NCI-H345 (cell line): ENCODE measurements at places on chromosomes 13 and 19.

DNA sequence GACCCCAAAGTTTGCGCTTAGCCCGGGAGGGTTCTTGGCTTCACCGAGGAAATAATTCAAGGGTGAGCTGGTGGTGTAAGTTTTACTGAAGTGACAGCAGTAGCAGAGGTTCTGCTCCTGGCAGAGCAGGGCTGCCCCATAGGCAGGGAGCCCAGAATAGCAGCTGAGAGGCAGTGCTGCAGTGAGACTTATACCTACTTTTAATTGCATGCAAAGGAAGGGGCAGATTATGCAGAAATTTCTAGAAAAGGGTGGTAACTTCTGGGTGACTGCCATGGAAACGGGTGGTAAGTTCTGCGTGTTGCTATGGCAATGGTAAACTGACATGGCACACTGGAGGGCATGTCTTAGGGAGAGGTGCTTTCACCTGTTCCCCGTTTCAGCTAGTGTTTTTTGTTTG lies 17.5 kb upstream of the CAMSAP3 start:
- no peak for DNase-seq

DNA sequence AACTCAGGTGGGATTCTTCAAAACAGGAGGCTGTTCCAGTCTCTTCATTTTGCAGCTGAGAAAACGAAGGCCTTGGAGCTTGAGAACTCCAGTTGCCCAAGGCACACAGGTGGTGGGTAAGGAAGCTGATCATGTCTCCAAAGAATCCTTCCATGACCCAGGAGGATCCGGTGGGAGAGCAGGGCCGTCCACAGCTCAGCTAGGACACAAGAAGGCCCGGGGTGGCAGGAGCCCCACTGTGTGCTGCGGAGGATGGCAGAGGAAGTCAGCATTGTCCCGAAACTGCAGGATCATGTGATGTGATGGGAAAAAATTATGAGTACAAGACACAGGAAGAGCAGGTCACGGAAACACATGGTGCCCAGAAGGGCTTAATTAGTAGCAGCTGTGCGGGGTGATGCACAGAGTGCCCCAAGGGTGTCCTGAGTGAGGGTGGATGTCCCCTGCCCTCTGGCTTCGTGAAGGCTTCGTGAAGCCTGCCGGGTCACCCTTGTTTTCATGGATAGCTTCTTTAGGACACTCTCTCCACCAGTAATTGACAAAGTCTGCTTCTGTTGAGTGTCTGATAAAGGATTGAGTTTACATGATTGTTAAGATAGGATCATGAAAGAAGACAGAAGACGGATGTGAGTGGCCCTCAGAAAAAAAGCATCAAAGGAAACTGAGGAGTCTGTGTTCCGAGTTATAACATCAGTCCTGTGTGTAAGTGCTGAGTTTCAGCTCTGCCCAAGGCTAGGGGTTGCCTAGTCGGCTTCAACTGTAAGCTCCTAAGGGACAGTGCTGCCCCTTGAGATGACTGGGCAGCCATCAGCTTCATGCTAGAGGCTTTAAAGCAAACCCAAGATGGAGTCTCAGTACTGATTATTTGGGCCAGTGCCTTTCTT lies 33.8 kb upstream of the SACS start:
- no peak for DNase-seq

DNA sequence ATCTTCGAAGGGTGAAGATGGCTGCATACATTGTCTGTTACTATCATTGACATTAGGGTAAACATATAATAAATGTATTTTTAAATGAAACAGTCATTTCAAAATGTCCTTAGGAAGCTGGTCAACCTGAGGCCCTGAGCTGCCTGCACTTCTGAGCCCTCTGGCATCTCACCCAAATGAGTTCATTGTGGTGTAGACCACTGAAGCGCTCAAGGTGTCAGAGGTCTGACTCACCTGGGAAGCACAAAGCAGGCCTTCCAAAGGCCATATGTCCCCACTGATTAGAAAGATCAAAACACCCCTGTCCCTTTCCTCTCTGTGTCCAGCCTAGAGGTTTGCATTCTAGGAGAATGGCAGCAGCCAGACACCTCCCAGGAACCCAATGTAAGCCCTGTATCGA lies 59.6 kb downstream of the COL4A2 start:
- DNase-seq: no peak

DNA sequence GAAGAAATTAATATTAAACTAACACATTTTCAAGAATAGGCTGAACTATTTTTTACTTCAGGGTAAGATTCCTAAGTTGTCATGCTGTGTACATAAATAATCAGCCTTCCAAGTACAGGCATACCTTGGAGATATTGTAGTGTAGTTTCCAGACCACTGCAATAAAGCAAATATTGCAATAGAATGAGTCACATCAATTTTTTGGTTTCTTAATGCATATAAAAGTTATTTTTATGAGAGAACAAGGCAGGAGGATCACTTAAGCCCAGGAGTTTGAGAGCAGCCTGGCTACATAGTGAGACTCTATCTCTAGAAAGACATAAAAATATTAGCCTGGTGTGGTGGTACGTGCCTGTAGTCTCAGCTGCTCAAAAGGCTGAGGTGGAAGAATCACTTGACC lies 511.5 kb downstream of the UQCRFS1 start:
- no peak for DNase-seq

GRCh38 chr19:1474011-1474764 lies 4.8 kb downstream of the C19orf25 start:
- no peak for DNase-seq

DNA sequence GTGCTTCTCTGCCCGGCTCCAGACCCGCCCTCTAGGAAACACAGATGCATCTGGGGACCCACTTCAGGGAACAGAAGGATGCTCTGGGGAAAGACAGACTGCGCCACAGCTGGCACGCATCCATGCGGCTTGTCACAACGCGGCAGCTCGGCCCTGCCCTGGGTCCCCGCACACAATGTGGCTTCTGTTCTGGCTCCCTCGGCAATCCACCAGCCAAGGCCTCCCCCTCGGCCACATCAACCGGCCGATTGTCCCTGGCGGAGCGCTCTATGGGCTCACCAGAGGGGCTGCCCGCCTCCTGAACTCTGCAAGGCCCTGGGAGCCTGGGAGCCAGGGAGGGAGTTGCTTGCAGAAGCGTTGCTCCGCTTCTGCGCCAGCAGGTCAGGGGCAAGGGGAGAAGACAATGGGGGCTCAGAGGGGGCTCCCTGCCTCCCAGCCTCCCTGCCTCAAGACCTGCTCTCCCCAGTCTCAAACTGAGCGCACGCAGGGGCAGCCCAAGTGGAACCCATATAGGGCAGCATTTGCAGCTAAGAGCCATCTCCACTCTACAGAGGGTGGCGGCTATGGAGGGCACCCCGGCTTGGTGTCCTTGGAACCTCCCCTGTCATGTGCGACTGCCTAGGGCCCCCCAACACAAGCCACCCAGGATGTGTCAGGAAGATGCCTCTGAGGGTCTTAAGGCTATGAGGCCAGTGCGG lies 37.9 kb downstream of the MLLT1 start:
- DNase-seq: no peak

DNA sequence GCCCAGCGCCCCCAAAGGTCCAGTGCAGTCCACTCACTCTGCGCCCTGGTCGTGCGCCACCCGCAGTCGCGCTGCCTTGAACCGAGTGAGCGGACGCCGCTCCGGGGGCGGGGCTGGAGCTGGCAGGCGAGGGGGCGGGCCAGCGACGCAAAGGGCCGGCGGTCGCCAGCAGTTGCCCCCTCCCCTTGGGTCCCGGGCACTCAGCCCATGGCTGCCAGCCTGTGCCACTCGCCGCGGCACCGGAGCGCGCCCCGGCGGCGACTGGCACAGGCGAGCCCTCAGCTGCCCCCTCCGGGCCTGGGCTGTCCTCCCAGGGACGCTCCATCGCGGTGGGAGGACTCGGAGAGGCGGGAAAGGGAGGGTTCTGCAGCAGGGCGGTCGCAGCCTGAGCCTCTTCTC lies at the start of gene S1PR5:
TSS of gene S1PR5 (minus strand) at position 87 of the 399 bp plus-strand sequence. CDS start 2,436 bp downstream, outside the sequence.
- DNase-seq: peak; percentile 44

DNA sequence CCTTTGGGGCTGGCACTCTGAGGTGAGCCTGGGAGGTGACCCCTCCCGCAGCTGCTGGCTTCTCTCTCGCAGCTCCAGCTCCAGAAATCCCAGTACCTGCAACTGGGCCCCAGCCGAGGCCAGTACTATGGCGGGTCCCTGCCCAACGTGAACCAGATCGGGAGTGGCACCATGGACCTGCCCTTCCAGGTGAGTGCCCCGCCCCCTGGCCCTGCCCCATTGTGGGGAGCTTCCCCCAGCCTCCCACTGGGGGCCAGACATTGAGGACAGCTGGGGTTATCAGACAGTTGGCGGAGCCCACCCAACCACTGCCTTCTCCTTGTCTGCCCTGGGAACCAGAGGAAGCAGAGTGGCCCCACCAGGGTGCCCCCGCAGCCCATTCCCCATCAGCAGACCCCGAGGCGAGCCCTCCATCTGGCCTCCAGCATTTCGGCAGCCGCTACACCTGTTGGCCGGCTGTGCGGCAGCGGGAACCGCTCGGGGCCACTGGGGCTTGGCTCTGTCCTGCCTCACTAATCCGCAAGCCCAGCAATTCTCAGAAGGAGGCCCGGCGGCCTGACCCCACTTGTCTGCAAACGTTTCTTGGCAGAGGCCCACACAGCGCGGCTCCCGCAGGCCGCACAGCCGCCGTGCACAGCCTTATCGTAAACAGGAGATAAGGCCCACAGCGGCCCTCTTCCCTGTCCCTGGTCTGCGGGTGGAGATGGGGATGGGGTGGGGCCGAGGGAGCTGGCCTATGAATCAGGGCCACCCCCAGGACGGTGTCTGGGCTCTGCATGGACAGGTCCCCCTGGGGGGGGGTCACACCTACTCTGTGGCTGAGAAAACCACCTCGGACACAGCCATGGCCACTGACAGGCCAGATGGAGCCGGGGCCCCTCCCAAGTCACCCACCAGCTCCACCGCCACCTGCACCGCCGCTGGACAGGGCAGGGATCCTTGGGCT lies 48.0 kb downstream of the COMP start:
- DNase-seq: no peak

DNA sequence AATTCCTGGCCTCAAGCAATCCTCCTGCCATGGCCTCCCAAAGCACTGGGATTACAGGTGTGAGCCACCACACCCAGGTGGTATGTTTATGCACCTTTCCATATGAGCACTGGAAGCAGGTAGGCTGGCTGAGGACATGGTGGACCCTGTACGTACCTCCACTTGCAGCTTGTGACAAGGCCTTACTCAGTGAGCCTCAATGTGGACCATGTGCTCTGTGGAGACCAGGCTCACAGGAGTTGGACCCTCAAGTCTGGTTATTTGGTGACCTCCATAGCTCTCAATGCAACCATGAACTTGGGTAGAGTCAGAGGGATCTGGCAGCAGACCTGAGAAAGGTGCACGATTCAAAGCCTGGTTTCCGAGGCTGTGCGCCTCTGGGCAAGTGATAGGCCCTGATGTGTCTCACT lies 5.5 kb downstream of the ACP4 start:
- DNase-seq: no peak

GRCh38 chr13:63460462-63461090 lies 2044.9 kb upstream of the PCDH20 start:
- no peak for DNase-seq

GRCh38 chr13:53121131-53121773 lies 92.6 kb downstream of the OLFM4 start:
- no peak for DNase-seq

DNA sequence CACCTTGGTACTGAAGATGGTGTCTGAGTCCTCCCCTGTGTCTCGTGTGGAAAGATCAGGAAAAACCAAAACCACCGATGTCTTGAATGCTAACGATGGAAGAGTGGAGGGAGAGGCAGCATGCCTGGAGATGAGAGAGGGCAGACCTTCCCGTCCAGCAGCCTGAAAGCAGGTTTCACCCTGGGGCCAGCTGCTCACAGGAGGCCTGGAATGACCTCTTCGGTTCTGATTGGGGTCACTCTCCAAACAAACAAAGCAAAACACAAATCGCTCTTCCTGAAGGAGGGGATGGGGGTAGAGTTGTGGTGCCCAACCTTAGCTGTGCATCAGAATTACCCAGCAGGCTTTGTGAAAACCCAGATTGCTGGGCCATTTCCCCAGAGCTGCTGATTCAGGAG lies 142.3 kb upstream of the SOX1 start:
- DNase-seq: no peak

- no peak for DNase-seq
These were observed 2.4 kb upstream of the APOC4 start for GRCh38 chr19:44939668-44940067.

- peak; percentile 95 for DNase-seq
These were observed 155.9 kb upstream of the KLF12 start for GRCh38 chr13:74289861-74290773.

DNA sequence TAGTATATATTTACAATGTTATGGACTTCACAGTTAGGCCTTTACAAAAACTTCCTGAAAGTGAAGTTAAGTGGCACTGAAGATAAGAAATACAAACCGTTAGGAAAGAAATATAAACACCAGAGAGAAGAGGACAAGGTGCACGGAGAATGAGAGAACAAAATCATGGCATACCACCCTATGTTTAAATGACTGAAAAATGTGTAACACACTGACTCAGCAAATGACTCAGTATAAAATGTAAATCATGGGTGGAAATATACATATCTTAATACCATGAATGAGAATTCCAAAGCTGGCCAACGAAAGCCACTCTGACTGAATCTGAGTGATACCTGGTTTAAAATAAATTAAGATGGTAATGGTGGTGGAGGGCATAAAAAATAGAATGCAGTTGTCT lies 260.8 kb downstream of the DNAJC15 start:
- no peak for DNase-seq

- DNase-seq: no peak
These were observed 36.9 kb downstream of the ELL start for GRCh38 chr19:18484992-18485391.

- DNase-seq: no peak
These were observed 19.5 kb downstream of the ZNF557 start for GRCh38 chr19:7088999-7089398.

DNA sequence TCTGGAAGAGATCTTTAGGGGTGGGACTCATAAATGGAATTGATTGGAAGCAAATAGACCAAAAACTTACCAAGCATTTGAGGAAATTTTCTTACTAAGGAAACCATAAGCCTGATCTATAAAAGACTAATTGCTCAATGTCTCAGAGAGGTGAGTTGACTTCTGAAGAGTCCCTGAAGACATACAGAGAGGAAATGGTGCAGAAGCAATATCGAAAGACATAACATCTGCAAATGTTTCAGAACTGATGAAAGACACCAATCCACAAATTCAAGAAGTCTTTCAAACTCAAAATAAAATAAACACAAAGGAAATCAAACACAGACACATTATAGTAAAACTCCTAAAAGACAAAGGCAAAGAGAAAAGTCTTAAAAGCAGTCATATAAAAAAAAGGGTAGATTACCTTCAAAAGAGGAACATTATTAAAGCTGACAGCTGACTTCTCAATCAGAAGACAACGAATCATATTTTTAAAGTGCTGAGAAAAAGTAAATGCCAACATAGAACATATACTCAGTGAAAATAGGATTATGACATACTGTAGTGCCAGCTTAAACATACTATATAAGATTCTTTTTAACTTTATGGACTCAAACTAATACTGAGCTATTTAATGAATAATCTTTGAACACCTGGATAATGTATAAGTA lies 45.4 kb upstream of the CALM3 start:
- DNase-seq: no peak

GRCh38 chr19:31938675-31939074 lies 406.7 kb upstream of the ZNF507 start:
- DNase-seq: no peak

- peak; percentile 75 for DNase-seq
These were observed 7.6 kb downstream of the EFNB2 start for GRCh38 chr13:106527826-106528225.
